ENCODE measurements at places on chromosomes 4 and X.

DNA sequence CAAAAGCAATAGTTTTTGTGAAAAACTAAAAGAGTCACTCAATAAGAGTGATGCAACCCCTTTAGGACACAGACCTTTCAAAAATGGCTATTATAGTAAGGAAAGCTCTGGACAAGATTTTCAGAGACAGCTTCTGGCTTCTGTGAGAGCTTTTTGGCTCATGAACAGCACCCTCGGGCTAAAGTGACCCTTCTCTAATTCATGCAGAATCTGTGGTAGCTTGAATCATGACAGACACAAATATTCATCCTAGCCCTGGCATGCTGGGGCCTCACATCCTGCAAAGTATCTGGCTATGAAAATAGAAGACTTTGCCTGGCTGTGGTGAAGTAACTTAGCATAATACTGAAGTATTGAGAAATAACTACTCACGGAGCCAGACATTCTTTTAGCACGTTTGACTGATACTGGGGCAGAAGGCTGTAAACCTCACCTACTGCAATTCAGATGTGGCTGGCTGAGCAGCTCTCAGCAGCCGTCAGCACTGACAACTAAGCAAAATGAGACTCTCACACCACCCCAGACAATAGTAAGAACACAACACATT is 327.3 kb downstream of the MAPK10 start:
- DNase-seq, result no peak

DNA sequence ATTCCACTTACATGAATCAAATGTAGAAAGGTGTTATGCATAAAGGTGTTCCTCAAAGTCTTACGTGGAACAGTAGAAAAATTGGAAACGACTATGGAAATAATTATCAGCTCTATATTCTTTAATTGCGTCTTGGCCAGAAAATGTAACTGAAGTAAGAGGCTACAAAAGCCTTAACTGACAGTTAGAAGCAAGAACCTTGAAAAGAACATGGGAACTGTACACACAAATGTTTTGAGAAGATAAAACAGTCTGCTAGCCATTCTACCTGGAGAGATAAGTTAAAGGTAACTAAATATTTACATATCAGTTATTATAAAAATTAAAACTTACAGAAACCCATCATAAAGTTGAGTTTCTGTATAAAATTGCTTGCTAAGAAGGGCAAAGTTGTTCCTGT is 172.0 kb upstream of the FTHL17 start:
- no peak for DNase-seq

GRCh38 chr4:88599298-88599697 is 7.0 kb downstream of the HERC3 start:
- no peak for DNase-seq

- no peak for DNase-seq
Observed at GRCh38 chrX:131792789-131793462, 230.2 kb upstream of the STK26 start.

- DNase-seq, result no peak
Observed at GRCh38 chr4:48042979-48043461, 26.4 kb downstream of the NIPAL1 start.

- no peak for DNase-seq
Observed at GRCh38 chr4:163384926-163385325, 41.2 kb downstream of the NPY5R start.

DNA sequence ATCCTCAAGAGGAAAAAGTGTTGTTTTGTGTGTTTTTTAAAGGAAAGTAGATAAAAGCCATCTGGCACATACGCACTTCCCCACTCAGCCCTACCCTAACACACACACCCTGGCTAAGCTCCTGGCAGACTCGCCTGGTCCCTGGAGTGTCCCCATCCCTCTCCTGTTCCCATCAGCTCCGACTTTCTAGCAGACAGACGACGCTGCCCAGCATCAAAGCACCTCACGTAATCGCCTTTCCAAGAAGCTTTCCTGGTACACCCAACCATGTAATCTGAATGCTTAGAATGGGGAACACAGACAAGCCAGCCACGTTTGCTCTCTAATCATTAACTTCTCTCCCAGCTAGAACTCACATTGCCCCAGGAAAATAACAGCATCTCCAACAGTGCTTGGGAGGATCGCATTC is 116.2 kb downstream of the AFAP1 start:
- DNase-seq, result no peak

GRCh38 chr4:151569650-151570049 is 160.7 kb downstream of the FHIP1A start:
- no peak for DNase-seq

DNA sequence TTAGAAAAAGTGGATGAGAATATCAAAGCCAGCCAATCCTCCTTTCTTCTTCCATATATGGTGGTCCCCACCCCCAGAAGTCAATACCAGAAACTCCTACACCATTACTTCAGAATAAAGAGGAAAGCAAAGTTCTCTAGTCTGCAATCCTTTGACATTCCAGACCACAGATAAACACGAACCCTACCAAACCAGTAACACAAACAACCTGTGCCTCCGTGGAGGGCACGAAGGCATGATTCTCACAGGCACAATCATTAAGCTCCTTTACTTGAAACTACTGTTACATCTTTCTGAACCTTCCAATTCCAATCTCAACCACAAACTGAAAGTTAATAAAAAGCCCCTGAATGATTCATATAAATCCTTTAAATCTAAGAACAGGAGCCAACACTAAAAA is 16.3 kb downstream of the MAML3 start:
- DNase-seq, result no peak

DNA sequence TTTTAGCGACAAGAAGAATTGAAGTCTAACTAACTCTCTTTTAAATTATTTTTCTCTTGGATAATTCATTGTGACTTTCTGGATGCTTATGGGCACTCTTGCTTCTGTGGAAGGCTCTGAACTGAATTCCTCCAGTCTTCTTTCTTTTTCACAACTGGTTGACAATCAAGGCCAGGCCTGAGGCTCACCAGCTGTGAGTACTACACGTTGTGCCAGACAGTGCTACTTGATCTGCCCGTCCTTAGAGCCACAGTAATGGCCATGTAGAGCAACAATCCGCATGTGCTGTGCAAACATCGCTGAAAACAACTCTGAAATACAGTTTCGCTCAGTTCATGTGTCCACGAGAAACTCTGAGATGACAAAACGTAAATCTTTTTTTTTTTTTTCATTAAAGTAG is 1336.3 kb upstream of the AGA start:
- no peak for DNase-seq

- no peak for DNase-seq
Observed at GRCh38 chr4:101696276-101697010, 94.1 kb upstream of the BANK1 start.

DNA sequence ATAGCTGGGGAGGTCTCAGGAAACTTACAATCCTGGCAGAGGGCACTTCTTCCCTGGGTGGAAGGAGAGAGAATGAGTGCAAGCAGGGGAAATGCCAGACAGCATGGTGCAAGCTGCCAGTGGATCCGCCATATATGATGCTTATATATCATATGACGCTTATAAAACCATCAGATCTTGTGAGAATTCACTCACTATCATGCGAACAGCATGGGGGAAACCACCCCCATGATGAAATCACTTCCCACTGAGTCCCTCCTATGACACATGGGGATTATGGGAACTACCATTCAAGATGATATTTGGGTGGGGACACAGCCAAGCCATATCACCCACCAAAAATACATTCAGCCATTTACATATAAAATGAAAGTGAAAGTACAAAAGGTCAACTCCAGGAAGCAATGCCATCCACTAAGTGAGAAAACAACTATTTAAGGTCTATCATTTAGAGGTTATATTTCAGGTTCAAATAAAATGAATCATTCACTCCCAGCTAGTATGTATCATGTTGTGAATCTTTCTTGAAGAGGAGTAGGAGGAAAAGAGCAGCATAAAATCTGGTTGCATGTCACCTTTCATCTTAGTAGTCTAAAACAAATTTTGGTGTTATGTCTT is 20.3 kb upstream of the DYNLT3 start:
- DNase-seq, result no peak

DNA sequence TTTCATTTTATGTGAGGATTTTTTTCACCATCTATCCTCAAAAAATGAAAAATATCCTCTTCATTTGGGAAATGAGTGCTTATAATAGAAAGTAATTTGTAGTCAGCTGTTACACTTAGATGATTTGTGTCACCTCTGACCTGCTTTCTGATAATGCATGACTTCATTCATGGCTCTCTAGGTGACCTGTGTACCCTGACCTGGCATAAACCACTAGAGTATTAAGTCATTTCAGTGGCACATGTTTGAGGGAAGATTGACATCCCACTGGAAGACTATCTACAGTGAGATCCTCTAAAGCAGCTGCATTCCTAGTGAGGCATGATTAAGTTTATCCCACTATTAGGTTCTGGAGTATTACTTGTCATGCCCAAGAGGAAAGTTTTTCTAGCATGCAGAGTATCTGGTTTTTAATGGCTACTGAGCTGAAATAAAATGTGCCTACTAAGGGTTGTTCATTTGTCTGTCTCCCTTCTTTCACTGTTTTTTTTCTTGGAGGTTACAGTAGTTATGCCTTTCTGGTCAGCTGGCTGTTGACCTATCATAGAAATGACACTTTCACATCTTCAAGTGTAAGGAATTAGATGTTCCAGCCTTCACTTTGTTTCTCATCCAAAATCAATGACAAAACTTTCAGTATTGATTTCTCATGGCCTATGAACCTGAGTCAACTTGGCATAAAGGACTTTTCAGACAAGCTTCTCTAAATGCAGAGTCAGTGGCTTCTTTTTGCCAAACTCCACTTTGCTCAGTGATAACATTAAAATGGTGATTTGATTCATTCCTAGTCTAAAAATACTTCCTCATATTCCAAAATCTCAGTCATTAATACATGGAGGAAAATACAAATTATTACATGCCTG is 33.1 kb downstream of the TET2 start:
- no peak for DNase-seq

- DNase-seq, result no peak
Observed at GRCh38 chr4:30950737-30951136, 230.6 kb downstream of the PCDH7 start.

DNA sequence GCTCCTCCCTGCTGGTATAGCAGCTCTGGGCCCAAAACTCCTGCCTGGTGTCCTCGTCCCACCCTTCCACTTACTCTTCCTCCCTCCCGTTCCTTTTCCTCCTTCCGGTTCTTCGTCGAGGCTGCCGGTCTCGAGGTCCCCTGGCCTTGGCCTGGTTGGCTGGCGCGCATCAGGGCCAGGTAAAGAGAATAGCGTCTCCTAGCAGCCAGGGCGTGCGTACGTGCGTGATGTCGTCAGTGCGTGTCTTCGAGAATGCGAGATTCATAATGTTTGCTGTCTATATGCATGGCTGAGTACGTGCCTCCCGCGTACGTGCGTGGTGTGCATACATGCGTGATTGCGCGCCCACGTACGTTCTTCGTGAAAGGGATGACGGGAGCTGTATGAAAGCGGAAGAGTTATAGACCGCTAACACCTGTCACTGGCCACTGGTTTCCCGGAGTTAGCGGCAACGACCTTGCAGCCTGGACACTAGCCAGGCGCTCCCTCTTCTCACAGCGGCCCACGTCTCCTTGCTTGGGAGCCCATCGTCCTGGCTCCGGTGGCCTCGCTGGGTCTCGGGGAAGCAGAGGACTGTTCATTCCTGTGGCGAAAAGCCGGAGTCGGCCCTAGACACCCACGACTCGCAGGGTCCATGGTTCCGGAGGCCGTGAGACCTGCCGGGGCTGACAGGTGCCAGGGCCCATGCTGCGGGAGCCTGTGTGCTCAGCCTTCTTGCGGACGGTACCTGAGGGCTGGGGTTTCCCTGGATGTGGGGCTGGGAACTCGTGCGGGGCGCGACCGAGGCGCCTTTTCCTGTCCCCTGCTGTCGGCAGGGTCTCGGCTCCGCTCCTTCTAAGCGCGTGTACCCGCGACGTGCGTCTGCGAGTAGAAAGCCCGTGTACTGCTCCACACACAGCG is at the start of gene EOLA1:
Gene EOLA1 (plus strand): TSS at position 392 of the 900 bp plus-strand sequence. CDS start 4,619 bp downstream, outside the sequence.
- peak; percentile 90 for DNase-seq

GRCh38 chr4:14908635-14909034 is 93.6 kb upstream of the CPEB2 start:
- no peak for DNase-seq

DNA sequence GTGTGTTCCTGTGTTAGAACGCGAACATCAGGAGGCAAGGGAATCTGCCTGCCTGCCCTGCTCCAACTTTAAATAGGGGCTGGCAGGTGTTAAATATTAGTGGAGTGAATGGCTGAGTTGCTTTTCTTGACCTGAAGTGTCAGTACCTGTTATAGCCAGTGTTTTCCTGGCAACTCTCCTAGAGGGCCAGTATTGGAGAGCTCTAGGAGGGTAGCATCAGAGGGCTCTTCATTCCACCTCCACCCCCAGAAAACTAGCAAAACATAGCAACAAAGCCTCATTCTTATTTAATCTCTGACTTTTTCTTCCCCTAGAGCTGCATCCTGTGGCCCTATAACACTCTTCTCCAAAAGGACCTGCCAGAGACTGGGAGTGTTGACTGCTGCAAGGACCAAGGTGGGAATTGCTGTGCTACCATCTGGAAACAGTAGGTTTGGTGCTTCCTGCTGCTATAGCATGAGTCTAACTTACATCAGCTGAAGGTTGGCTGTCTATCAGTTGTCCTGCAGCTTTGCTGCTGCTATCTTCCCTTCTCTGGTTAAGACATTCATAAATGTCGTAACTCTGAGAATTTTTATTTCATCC is 33.5 kb downstream of the SGMS2 start:
- no peak for DNase-seq

DNA sequence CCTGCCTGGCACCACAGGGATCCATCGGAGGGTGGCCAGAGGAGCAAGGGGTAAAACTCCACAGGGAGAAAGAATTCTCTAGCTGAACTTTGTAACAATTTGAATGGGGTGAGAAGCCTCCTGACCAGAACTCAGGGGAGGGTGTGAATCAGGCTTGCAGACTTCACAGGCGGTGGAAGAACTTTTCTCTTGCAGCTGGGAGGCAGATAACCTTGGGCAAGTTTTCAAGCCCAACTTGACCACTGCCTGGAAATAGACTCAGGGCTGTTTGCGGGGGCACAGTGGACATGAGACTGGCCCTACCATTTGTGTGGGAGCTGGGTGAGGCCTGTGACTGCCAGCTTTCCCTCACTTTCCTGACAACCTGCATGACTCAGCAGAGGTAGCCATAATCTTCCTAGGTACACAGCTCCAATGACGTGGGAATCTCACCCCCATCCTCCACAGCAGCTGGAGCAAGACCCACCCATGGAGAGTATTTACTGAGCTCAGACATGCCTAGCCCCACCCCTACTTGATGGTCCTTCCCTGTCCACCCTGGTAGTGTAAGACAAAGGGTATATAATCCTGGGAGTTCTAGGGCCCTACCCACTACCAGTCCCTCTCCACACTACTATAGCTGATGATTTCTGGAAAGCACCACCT is 210.0 kb upstream of the AGTR2 start:
- no peak for DNase-seq

GRCh38 chrX:2708592-2709188 is 17.6 kb downstream of the CD99 start:
- DNase-seq, result no peak

DNA sequence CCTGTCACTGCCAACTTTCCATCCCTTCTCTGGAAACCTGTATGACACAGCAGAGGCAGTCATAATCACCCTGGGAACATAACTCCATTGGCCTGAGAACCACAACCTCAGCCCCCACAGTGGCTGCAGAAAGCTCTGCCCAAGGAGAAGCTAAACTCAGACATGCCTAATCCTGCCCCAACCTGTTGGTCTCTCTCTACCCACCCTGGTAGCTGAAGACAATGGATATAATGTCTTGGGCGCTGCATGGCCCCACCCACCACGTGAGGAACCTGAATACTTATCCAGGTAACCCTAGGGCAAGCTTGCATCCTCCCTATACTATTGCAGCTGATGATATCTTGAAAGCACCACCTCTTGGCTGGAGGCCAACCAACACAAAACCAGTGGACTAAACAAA is 225.2 kb downstream of the TEX13C start:
- DNase-seq, result no peak

All from CD4-positive, alpha-beta T cell treated with Interleukin-15 for 4 hours (primary cell).